ENCODE measurements at places on chromosomes 3 and 15.

- DNase-seq, result no peak
Observed at GRCh38 chr15:53247041-53247708, 457.0 kb upstream of the ONECUT1 start.

- DNase-seq, result no peak
Observed at GRCh38 chr3:45719655-45720487, 30.7 kb downstream of the SACM1L start.

DNA sequence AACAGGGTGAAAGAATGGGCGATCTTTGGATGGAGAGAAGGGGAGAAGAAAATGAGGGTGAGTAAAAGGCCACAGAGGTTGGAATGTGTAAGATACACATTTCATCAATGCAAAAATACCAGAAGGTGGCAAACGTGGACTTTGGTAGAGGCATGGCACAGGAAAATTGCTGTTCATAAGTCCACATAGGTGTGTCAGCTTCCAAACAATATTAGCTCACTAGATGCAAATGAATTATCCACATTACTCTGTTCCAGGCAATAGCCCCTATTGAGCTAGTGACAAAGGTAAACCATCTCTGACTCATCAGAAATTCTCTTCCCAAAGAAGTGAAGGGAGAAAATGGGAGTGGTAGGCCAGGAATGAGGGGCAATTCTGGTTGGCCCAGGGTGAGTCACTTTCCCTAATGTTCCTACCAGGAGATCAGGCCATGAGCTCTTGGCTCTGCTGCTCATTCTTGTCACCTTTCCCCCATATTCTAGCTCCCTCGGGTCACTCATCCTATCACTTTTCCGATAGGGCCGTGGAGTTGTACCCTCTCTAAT is 19.9 kb downstream of the ACKR2 start:
- DNase-seq, result no peak

DNA sequence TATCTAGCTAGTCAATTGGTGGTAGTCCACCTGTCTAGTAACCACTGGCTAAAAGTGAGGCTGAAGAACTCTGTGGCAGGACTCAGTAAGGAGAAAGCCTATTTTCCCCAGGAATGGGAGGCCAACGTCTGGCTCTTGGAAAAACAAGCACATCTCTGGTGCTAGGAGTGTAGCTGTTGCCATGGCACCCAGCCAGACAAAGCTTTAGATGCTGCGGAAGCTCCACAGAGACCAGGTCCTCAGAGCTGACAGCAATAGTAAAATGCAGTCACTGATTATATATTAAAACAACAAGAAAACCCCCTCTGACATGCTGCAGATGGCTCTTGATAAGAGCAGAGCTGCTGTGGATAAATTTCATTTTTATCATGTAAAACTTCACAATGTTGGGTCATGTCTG is 124.9 kb upstream of the STRIT1 start:
- peak; percentile 55 for DNase-seq

GRCh38 chr3:184295771-184296170 is 3.3 kb upstream of the PSMD2 start:
- no peak for DNase-seq

DNA sequence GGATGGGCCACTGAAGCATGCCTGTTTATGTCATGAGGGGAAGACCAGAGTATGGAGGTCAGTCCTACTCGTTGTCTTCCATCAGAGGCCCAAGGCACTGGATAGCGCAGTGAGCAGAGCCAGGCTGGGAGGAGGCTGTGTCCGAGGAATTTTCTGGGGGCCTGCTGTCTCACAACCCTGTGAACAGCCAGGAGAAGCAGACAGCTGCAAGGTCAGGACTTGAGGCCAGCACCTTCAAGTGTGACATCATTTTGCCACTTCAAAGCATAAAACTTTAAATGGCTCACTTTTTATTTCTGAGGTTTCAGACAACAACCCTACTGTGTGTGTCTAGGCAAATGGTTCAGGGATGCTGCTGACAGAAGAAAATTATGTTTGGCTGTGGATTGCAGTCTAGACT is 47.2 kb downstream of the TMED3 start:
- DNase-seq, result no peak

GRCh38 chr15:100053474-100054121 is 288.2 kb downstream of the ADAMTS17 start:
- no peak for DNase-seq

GRCh38 chr3:4988983-4989834 is 10.0 kb downstream of the BHLHE40 start:
- no peak for DNase-seq
